GM20000 (cell line): ENCODE measurements at places on chromosomes 7 and 10.

- no peak for DNase-seq
These were observed 20.2 kb downstream of the DDC start for GRCh38 chr7:50544992-50545391.

DNA sequence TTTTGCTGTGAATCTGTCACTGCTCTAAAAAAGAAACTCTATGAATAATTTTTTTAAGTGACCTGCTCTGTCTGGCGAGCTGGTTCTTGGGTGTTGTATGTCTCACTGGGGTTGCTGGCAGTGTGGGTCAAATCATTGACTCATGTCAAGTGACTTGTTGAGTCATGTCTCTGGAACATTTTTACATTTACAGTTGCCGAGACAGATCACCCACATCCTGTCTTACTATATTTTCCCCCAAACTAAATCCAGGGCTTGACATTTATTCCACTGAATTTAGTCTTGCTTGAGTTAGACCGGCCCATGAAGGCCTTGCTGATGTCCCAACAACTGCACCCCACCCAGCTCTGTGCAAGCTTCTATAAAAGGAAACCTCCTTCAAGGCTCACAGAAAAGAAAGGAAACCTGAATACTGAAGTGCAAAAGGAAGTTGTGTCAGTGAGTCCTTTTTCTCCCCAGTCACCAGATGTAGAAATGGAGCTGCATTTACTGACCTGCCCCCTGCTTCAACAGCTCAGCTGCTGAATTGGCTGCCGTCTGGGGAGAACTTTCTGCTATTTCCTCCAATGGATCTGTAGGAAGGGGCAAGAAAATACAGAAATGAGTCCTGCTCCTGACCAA lies 290.3 kb downstream of the TNS3 start:
- DNase-seq = peak; percentile 72

- no peak for DNase-seq
These were observed 42.8 kb downstream of the GLI3 start for GRCh38 chr7:42194238-42194637.

GRCh38 chr7:141291541-141291940 lies 217.7 kb downstream of the TMEM178B start:
- DNase-seq = no peak

- DNase-seq = no peak
These were observed 322.6 kb downstream of the TFEC start for GRCh38 chr7:115708013-115708341.

GRCh38 chr7:39515534-39516228 lies 50.5 kb upstream of the YAE1 start:
- no peak for DNase-seq

DNA sequence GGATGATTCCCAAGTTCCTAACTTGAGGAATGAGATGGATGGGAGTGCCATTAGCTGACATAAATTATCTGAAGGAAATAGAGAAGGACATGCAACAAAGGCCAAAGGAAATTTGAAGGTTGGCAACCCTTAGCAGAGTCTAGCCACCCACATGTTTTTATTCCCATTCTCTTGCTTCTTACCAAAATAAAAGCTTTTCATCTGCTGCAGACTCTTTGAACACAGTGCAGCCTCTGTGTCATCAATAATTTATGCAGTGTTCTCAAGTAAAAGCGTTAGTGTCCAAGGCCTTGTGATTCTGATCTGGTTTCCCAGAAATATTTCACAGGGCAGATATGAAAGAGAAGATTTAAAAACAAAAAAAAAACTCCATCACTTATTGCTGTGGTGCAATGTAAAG lies 98.5 kb downstream of the ST7 start:
- DNase-seq = no peak

DNA sequence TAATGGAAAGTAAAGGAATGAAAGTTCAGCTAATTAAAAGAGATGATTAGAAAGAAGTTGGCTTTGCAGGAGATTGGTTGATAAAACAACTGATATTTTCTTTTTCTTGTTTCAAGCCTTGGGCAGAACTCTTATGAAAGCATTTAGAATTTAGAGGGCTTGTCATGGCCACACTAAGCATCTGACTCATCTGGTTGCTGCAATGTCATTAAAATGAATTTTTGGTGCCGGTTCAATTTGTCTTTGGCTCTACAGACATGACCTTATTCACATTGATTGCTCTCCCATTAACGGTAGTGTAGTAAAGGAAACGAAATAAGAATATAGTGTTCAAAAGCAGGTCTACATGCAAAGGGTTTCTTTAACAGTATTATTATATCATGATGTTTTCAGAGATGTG lies 1012.4 kb upstream of the C7orf33 start:
- DNase-seq = no peak
